ENCODE measurements at places on chromosomes 6 and 20.

DNA sequence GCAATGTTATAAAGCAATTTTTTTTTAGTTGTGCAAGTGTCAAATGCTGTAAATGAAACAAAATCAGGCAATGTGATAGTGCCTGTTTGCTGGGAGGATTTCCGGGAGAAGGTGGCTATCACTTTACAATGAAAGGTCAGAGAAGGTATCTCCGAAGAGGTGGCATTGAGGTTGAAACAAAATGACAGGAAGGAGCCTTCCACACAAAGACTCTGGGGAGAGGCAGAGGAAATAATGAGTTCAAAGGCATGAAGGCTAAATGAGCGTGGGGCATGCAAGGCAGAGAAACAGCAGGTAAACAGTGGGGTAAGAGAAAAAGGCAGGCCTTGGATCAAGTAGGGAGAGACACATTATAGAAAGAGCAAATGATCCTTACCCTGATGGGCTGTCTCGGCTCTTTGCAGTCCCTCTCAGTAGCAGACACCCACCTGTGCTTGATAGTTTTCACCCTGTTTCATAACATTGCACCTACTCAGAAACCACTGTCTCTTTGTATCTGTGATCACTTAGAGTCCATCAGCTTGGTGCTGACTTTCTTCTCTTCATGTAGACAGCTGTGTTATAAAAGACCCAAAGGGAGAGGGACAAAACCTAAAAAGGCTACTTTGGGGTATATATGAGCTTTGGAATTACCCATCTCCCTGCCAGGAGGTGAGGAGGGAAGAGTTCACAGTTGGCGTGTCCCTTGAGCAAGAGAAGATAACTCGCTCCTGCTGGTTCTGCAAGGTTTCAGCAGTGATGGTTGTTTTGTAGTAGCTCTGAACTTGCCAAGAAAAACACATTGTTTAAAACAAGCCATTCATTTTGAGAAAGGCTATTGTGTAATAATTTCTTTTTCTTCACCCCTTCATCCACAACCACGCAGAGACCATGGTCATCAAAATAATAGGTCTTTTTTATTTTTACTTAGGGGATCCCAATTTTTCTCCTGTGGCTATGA is 22.3 kb downstream of the NRN1 start:
- no peak for DNase-seq

DNA sequence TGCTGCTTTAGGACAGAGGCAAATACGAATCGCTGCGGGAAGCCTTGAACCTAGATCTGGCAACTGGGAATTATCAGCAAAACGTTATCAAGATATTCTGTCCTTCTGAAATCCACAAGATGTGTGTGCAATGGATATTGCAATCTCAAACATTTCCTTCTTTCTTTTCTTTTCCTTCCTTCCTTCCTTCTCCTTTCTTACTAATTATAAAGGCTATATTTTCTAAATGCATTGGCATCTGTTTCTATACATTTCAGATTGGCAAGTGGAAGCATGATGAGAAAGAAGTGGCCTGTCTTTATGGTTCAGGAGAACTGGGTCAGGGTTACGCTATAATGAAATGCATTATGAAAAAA is 2.0 kb downstream of the TAGAP start:
- no peak for DNase-seq

GRCh38 chr20:16111172-16111832 is 461.9 kb downstream of the KIF16B start:
- DNase-seq, result no peak

DNA sequence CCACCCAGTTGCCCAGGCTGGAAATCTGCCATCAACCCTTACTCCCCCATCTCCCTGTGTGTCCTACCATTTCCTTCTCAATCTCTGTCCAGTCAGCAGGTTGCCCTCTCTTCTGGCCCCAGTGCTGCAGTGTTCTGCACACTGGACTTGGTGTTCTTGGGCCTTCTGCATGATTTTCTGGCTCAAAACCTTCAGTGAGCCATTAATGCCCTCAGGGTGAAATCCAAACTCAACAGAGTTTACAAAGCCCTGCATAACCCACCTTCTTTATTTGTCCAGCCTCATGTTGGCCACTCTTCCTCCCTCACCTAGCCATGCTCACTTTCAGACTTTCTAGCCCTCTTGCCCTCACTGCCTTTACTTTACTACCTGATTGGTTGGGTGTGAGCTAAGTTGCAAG is 5.0 kb upstream of the GSTA3 start:
- DNase-seq, result no peak
